ENCODE measurements at places on chromosomes 13 and 19.

GRCh38 chr13:40145139-40145538 lies 489.7 kb downstream of the COG6 start:
- DNase-seq, result no peak

- DNase-seq, result no peak
Observed at GRCh38 chr13:113120300-113121182, 2.1 kb upstream of the F10 start.

DNA sequence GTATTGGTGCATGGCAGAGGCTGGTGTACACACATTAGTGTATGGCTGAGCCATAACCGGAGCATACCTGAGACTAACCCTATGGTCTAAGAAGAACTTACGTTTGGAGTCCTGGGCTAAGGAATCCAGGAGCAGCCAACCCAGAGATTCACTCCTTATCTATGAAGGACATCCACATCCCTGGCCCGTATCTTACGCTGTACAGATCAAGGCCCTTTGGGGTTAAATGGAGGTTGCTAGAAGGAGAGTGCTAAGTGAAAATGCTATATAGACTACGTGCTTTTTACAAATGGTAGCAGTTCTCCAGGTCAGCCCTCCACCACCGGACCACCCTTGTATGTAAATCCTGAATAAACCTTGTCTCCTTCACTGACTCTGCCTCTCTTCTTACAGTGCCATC lies 1.9 kb upstream of the SUGT1 start:
- DNase-seq, result no peak

DNA sequence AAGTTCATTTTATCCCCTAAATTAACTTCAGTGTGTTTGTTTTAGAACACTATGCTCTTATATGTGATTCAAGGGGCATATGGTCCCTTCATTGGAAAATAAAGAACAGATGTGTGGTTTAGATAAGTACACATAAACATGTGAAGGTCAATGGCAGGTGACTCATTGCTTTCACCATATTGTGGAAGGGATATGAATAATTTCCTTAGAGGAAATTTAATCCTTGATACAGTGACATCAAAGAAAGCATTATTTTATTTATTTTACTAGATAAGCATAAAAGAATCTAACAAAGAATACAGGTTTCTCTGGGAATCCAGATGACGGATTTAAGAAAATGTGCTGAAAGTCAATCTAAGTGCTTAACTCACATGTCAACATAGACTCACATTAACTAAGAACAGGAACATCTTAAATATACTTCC lies 373.5 kb downstream of the KCTD12 start:
- peak; percentile 81 for DNase-seq

DNA sequence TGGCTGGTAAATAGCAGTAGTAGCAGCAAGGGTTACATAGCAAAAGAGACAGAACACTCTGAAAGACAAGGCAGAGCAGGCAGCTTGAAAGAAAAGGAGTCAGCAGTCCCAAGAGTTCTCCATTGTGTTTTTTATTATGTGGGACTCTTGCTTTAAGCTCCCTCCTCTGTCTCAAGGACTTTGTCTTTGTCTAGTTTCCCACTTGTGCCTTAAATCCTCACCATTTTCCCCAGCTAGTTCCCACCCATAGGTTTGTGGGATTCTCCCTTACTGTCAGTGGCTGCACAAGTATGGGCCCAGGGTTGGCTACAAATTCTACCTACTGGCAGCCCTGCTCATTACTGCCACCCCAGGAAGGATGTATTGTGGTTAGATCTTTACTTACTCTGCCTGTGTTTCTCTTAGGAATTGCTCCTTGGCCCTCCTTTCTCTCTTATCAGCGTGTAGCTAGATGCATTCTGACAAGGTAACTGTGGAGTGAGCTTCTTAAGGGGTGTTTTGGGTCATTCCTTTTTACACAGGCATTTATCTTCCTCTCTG lies 413.4 kb upstream of the PCDH9 start:
- DNase-seq, result no peak

GRCh38 chr19:53112286-53112685 lies 9.1 kb upstream of the ZNF160 start:
- no peak for DNase-seq

GRCh38 chr13:64767054-64767453 lies 2463.1 kb downstream of the PCDH9 start:
- DNase-seq, result no peak

GRCh38 chr19:18500376-18500775 lies 21.5 kb downstream of the ELL start:
- no peak for DNase-seq

DNA sequence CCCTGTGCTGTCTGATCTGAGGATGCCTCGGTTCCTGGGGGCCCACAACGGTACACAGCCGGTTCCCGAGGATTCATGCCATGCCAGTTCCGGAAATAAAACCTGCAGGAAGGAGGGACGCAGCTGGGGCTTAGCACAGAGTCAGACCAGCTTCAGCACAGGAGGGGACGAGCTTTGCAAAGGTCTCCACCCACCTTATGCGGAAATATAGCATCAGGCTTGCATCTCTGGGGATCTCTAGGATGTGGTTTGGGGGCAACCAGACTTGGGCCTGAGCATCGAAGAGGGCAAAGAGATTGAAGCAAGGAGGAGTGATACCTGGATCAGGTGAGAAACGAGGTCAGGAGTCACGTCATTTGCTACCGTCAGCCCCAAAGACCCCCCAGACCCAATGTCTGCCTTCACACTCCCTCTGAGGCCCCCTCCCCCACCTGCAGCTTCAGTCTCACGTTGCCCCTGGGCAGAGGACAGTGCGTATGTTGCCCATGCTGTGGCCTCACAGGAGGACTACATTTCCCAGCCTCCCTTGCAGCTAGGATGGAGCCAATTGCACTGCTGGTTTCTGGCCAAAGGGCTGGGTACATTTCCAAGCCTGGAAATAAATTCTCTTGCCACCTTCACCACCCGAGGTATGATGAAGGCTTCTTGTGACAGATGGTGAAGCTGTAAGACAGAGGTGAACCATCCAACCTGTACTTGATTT lies 12.1 kb downstream of the TYK2 start:
- no peak for DNase-seq

DNA sequence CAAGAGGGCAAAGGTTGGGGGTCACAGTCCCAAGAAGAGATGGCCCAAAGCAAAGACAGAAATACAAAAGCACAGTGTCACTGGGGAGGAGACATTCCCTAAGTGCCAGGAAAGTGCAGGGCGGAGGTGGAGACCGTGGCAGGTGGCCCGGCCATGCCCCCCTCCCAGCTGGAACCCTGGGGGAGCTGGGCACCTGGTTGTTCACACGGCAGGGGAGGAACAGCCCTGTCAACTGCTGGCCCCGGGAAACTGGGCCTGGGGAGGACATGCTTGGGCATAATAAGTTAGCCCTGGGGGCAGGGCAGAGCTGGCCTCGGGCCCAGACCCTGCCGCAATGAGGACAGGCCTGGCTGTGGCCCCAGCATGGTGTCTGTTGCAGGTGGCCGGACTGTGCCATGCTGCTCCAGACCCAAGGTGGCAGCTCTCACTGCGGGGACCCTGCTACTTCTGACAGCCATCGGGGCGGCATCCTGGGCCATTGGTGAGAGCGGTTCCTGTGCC lies 7.4 kb downstream of the HPN start:
- DNase-seq, result no peak

DNA sequence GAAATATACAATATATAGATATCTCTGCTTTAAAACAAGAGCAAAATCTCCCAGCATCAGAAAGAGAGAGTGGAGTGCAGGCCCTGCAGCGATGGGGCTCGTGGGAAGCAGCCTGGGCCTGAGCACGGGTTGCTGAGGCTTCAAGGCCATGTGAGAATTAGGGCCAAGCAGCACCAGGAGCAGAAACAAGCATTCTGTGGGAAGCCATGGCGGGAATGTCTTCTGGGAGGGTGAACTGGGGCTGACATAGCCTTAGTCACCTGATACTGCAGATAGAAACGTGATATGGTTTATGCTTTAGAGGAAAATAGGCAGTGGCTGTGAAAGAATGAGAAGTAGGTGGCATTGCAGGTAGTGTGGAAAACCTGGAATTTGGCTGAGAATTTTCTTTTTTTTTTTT lies 472.3 kb downstream of the IRS2 start:
- DNase-seq, result no peak

- DNase-seq, result peak; percentile 68
Observed at GRCh38 chr13:20960663-20961309, 58.2 kb upstream of the XPO4 start.

DNA sequence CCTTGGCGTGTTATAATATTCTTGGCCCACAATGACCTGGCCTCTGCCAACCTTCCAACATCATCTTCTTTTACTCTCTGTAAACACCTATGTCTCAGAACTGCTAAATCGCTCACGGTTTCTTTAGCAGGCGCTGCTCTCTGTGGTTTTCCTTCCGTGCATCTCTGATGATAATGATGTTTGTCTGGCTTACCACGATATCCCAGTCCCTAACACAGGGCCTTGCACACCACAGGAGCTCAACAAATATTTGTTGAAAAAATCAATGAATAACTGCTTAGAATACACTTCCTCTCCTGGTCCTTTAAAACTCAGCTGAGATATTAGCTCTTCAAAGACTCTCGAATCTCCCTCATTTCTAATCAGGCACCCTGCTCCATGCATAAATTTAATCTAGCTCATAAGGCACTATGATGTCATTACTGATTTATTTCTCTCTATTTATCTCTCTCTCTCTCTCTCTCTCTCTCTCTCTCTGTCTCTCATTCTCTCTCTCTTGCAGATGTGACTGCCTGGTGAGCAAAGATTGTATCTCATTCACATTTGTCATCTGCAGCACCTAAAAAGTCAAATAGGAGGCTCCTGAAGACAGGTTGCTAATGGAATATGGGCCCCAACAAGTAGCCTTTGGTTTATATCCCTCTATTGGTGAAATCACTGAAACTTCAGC lies 206.4 kb downstream of the NHLRC3 start:
- DNase-seq, result peak; percentile 38

- DNase-seq, result no peak
Observed at GRCh38 chr19:6103217-6103644, 7.1 kb downstream of the RFX2 start.

GRCh38 chr13:110073982-110074381 lies 233.0 kb downstream of the COL4A1 start:
- no peak for DNase-seq

DNA sequence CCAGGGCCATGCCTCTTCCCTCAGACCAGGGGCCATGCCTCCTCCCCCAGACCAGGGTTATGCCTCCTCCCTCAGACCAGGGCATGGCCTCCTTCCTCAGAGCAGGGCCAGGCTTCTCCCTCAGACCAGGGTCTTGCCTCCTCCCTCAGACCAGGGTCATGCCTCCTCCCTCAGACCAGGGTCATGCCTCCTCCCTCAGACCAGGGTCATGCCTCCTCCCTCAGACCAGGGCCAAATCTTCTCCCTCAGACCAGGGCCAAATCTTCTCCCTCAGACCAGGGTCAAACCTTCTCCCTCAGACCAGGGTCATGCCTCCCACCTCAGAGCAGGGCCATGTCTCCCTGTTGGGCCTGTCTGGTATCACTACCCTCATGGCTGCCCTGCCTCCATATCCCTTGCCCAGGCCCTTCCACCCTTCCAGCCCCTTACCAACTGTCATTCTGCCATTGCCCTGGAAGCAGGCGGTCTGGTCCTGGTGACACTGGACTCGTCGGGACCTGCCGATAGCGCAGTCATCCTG lies 4.2 kb downstream of the LYPD5 start:
- DNase-seq, result no peak

- DNase-seq, result no peak
Observed at GRCh38 chr19:31296741-31297390, 52.4 kb downstream of the TSHZ3 start.

DNA sequence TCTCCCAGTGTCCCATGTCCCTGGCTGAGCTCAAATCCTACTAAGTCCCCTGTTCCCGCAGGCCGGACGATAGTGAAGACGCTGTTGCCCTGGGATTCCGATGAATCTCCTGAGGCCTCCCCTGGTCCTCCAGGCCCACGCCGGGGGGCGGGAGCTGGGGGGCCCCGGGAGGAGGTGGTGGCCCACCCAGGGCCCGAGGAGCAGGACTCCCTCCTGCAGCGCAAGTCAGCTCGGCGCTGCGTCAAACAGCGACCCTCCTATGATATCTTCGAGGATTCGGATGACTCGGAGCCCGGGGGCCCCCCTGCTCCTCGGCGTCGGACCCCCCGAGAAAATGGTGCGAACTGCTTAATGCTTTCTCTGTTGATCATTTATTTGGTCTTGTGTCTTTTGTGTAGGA lies 5.9 kb downstream of the KMT2B start:
- DNase-seq, result no peak

DNA sequence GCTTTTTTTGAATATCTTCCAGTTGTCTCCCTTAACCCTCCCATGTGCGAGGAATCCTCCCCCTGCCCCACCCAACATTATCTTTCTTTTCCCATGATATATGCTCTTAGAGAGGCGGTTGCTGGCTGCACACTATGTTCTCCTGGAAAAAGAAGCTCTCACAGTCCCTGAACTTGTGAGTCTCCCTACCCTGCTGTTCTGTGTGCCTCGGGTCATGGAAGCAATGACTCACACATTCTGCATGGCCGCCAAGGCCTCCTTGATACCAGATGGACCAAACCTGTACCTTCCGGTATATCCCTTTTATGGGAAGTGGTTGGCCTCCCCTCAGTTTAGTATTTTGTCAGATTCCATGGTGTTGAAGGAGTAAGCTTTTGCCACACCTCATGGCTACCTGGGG lies 705.4 kb downstream of the SLITRK6 start:
- DNase-seq, result no peak

GRCh38 chr13:85316506-85317025 lies 482.7 kb downstream of the SLITRK6 start:
- no peak for DNase-seq

- no peak for DNase-seq
Observed at GRCh38 chr13:42214446-42214845, 57.5 kb upstream of the AKAP11 start.

Data from NCI-H748 treated with DMSO at 0.1 percent for 48 hours (cell line).